Hypothalamus (tissue), 51 donors: ENCODE measurements at places on chromosomes 5 and 9.

DNA sequence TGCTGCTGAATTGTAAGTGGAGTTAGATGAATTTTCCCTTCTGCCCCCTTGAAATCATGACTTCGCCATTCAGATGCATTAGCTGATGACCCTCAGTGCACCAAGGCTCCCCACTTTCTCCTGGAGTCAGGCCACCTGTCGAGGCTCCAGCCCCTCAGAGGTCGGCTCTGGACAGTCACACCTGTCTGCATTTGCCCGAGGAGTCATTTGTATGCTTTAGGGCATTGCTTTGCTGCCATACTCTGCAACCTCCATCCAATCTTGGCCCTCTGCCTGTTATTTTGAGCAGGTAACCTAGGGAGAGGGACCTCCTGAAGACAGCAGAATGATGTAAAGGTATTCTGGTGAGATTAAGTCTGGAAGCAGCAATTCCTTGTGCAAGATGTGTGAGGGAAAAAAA lies 144.8 kb downstream of the MACROH2A1 start:
- no peak for DNase-seq

GRCh38 chr5:37248421-37248969 lies 681 bp downstream of the CPLANE1 start:
- no peak for DNase-seq

- no peak for DNase-seq
Measured at GRCh38 chr9:88990729-88991065, 571 bp upstream of the S1PR3 start.

- DNase-seq: no peak
Measured at GRCh38 chr5:178644826-178645545, 18.1 kb upstream of the CLK4 start.

- no peak for DNase-seq
Measured at GRCh38 chr5:143586781-143587362, 183.4 kb upstream of the NR3C1 start.

GRCh38 chr9:114719290-114719689 lies 37.3 kb upstream of the TEX48 start:
- no peak for DNase-seq

DNA sequence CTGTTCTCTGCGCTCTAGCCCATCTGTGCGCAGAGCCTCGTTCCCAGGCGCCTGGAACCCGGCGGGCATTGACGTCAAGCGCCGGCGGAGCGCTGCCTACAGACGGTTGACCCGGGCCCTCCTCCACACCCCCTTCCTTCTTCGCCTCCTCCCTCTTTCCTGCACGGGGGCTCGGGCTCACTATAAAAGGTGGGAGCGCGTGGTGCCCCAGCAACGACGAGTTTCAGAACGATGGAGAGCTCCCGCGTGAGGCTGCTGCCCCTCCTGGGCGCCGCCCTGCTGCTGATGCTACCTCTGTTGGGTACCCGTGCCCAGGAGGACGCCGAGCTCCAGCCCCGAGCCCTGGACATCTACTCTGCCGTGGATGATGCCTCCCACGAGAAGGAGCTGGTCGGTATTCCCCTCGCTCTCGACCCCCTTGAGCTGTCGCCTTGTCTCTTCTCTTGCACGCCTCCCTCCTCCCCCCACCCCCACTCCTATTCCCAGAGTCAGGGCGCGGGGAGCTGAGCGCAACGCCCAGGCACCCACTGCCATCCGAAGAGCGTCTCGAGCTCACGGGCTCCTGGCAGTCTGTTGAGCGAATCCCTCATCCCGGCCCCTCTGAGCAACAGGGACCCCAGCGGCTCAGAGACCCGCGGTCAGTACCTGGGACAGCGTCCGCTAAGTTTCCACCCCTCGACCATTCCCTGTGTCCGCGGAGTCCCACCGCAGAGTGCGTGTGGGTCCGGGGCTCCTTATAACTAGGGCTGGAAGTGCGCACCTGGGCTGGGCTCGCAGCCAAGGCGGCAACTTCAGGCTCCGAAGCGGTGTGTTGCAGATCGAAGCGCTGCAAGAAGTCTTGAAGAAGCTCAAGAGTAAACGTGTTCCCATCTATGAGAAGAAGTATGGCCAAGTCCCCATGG lies at the start of gene CARTPT:
Gene CARTPT (plus strand): TSS at position 213 of the 902 bp plus-strand sequence. CDS start 19 bp downstream, at position 232.
- DNase-seq: no peak

GRCh38 chr9:272251-273213 lies 57.9 kb downstream of the DOCK8 start:
- no peak for DNase-seq

- no peak for DNase-seq
Measured at GRCh38 chr5:125210242-125210947, 464.0 kb upstream of the ZNF608 start.

GRCh38 chr5:155844542-155844941 lies 482.4 kb upstream of the SGCD start:
- DNase-seq: no peak

GRCh38 chr9:136623842-136624183 lies 38.9 kb upstream of the EGFL7 start:
- no peak for DNase-seq

- no peak for DNase-seq
Measured at GRCh38 chr5:149572576-149573231, 8.6 kb upstream of the ARHGEF37 start.

DNA sequence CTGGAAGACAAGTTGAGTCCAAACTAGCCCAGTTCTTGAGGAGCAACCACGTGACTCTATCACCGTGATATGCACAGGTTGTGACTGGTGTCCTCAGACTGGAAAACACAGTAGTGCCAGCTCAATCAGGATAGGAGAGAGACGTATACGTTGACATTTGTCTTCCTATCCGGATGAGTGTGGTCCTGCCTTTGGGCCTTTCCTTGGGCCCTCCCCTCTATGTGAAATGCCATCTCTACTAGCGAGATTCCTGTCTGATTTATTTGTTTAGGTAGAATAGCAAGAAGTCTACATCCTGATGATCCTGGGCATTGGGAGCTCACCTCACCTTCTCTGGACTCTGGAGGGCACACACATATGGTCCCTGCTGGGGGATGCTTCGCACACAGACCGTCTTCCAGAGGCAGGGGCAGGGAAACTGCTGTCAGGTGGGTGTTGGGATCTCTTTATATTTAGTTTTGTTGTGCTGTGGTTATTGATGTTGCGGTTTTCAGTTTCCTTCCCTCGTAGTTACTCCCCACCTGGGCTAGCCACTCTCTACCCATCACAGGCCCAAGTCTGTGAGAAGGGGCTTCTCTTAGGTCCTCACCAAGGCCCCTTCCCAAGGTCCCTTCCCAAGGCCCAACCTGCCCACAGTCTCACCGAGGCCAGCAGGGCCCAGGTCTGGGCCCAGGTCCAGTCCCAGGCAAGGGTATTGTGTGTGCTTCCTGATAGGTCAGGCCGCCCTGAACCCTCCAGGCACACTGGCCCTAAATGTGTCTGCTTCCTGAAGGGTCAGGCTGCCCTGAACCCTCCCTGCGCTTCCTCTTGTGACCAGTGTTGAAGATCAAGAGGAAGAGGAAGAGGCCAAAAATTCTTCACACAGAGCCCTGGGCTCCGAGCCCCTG lies 19.0 kb upstream of the SPINK4 start:
- no peak for DNase-seq

DNA sequence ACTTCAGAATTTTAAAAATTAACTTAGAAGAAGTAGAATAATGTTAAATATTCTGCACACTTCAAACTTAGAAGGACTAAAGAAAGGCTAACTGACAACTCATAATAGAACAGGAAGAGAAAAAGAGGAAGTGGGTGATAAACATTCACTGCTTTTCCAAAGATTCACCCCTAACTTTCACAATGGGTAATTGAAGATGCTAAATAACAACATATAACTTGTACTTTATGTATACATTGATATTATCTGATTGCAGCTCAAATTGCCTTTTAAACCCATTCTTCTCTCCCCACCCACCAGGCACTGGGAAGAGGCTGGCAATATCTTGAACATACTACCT lies 376.6 kb downstream of the EFNA5 start:
- no peak for DNase-seq

GRCh38 chr5:32446630-32447029 lies 2.1 kb upstream of the ZFR start:
- no peak for DNase-seq

DNA sequence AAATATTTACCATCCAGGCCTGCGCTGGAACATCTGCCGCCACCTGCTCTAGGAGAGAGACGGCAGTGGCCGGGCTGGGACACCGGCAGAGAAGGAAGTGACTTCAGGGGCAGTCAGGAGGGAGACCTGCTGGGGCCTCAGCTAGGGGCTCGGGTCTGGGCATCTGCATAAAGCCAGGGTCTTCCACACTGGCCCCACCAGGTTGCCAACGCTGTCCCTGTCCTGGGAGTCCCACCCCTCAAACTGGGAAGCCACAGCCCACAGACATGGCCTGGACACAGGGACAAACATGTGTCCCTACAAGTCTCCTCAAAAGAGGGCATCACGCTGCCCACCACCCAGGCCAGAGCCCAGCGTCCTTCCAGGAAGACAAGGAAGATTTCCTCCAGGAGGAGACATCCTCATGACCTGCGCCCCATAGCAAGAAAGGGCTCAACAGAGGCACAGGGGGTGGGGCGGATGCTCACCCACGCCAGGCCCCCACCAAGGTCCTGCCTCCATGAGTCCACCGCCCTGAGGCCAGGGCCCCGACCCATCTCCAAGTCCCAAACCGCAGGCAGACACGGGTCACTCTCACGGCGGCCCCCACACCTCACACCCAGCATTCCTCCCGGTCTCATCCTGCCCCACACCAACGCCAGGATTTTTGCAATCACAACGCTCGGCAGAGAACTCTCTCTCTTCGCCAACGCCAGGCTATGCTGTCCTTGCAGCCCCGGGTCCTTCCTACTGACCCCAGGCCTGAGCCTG lies 9.0 kb downstream of the VAV2 start:
- DNase-seq: no peak

DNA sequence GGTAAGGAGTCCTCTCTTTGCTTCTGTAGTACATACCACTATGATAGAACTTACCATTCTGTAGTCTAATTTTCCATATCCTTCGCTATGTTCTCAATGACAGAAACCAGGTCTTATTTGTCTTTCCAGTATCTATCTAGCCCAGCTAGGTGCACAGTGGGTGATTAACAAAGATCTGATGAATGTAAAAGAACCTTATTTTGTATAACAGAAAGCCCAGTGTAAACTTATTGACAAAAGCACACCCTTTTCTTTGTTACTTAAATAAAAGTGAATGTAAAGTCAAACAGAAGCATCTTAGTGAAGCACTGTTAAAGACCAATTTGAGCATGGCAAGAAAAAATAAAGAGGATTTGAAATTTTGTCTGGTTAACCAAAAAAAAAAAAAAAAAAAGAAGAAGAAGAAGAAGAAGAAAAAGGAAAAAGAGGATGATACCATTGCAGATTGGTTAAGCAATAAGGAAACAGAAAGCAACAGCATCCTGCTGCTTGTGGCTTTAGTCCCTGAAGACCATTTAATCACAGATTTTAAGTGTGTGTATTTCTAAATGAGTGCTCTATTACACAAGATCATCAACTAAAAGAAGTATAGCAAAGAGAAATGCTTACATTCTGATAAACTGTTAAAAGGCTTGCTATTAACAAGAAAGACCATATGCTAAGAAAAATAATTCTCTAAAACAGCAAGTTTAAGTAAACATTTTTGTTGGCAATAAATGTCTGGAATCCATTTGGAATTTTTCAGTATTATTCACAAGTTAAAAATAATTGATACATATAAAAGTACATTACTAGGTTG lies 21.2 kb downstream of the MEGF9 start:
- no peak for DNase-seq

- no peak for DNase-seq
Measured at GRCh38 chr9:129194221-129194620, 16.2 kb upstream of the IER5L start.

DNA sequence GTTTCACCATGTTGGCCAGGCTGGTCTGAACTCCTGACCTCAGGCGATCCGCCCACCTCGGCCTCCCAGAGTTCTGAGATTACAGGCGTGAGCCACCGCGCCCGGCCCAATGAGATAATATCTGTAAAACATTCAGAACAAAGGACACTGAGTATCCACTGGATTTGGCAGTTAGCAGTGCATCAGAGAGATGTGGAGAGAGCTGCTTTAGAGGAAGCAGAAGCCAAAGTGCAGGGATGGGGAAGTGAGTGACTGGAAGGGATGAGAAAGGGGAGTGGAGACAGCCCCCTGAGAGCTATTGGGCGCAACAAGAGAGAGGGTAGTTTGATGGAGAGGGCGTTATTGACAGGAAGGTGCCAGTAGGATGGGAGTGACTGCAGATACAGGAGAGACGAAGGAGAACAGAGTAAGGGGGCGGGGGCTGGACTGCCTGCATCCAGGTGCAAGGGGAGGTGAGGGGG lies 157.5 kb upstream of the SHB start:
- no peak for DNase-seq
